ENCODE measurements at places on chromosomes 11 and 22.

GRCh38 chr11:8025816-8026215, 38.7 kb downstream of the EIF3F start:
- no peak for DNase-seq

DNA sequence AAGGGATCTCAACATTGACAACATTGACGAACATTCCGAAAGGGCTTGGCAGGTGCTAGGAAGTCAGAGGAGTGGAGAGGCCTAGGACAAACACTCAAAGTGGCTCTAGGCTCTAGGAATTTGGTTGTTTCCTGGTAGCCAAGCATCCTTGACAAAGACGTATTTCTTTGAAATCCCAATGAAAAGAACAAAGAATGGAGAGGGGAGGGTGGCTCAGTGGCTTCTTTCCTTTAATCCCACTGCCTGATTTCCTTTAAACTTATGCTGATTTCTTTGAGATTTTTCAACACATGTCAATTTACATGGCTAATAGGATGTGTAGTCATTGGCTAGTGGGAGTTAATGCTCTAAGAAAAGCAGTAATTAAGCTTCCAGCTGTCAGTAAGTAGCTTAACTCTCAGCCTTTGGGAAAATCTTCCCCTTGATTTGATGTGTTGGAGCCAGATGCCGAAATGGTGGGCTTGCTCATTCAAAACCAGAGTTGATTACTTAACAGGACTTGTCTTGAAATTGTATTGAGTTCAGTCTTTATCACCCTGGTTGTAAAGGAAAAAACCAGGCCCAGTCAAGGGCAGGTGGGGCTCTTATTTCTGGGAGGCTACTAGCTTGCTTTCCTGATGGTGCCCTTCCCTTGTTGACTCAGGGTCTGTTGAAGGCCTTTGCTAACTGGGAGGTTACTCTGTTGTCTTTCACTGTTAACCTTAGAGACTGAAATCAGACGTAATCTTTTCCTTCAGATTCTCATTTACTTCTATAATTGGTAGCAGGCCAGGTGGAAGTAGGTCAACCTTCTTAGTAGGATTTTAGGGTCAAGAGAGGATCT, 44.6 kb upstream of the SORL1-AS1 start:
- no peak for DNase-seq

DNA sequence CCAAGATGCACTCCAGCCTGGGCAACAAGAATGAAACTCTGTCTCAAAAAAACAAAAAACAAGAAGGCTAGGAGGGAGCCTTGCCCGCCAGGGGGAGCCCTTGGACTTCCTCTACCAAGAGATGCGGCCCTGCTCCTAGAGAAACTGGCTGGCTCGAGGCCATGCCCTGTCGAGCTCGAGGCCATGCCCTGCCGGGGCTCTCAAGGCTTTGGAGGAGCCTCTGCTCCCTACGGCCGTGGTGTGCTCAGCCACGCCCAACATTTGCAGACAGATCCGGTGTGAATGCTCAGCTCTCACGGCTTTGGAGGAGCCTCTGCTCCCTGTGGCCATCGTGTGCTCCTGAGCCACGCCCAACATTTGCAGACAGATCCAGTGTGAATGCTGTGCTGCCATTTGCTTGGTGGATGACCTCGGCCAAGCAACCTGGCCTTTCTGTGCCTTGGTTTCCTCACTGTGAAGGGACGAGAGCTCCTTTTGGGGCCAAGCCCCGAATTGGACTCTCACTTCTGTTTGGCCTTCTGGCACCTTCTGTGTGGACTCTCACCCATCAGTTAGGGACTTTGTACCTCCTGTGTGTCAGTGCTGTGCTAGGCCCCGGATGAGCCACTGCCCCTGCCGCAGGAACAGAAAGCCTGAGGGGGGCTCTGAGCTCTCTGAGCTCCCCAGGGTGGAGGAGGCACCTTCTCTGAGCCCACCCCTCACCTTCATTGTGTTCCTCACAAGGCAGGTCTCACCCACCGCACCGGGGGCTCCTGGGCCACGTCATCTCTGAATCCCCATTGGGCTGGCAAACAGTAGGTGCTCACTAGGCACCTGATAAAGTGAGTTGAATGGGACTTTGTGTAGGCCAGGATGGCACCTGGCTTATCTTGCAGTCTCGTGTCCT, 14.1 kb downstream of the C11orf24 start:
- DNase-seq, result peak; percentile 87

DNA sequence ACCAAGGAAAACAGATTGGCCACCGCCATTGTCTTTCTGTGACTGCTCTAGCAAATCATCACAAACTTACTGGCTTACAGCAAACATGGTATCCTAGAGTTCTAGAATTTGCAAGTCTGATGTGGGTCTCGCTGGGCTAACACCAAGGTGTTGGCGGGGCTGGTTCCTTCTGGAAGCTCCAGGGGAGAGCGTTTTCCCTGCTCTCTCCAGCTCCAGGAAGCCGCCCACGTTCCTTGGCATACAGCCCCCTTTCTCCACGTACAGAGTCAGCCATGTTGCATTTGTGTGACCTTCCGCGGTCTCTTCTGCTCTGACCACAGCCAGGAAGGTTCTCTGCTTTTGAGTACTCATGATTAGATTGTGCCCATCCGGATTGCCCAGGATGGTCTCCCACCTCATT, 27.5 kb downstream of the TBC1D22A start:
- no peak for DNase-seq

DNA sequence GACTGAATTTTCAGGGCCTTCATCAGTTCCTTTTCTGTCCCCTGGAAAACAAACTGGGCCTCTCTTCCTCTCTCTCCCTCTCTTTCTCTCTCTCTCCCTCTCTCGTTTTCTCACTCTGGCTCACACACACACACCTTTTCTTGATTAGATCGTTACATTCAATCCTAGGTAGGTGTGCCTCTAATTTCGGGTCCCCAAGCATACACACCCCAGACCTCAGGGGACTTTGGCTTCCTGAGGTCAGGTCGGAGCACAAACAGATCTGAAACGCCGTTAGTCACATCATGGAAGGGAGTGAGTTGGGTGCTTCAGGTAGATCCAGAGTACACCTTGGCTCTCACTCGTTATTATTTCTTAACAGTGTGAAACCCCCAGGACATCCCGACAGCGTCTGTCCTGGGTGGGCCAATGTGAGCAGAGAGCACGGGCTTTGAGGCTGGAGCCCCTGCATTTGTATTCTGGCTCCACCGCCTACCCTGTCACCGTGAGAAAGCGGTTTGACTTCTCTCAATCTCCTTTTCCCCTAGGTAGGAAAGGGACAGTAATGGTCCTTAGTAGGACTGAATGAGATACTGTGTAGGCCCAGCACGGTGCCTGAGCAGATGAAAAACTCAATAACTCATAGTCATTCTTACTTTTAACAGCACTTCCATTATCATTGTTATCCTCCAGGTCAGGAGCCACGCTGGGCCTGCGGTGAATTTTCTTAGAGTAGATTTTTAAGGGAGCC, 37.3 kb upstream of the POU2AF1 start:
- DNase-seq, result no peak

DNA sequence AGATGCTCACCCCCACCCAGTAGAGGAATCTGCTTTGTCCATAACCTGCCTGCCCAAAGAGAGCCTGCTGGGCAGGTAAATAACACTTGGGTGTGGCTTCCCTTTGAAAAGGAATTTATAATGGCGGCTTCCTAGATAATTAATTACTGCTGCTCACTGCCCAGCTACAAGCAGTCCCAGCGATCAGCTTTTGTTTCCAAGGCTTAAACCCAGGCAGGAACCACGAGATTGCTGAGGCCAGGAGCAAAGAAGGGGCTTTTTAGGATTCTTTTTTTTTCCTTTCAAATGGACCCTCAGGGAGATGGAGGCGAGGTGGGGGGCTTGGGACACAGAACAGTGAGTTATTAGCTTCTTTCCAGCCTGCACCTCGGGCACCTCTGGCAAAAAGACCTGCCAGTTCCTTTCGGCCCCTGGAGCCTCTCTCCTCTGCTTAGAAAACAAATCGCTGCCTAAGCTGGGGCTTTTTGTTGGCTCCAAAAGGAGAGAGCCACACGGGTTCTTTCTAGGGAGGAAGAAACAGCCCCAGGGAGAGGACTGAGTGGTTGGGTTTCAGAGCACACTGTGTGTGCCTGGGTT, 107.2 kb downstream of the TSPAN18 start:
- DNase-seq, result no peak

DNA sequence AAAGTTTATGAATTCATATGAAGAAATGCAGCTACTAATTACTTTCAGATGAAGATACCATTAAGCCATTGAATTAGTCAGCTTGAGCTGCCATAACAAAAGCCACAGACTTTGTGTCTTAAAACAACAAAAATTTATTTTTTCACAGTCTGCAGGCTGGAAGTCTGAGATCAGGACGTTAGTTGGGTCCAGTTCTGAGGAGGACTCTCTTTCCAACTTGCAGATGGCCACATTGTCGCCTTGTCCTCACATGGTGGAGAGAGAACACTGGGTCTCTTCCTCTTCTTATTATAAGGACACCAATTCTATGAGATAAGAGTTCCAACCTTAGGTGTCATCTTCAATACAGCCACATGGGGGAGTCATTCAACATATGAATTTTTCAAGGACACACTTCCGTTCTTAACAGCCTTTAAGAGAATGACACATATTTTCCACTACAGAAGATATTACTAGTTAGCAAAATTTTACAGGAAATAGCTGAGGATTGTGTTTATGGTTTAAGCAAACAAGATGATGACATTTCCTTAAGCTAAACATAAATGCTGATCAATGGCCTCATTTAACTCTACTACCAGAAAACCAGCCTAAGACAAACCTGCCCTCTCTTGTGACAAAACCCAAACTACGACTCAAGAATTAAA, 56.0 kb downstream of the DCUN1D5 start:
- no peak for DNase-seq

- no peak for DNase-seq
Measured at GRCh38 chr11:45209891-45210699, 63.7 kb downstream of the PRDM11 start.

DNA sequence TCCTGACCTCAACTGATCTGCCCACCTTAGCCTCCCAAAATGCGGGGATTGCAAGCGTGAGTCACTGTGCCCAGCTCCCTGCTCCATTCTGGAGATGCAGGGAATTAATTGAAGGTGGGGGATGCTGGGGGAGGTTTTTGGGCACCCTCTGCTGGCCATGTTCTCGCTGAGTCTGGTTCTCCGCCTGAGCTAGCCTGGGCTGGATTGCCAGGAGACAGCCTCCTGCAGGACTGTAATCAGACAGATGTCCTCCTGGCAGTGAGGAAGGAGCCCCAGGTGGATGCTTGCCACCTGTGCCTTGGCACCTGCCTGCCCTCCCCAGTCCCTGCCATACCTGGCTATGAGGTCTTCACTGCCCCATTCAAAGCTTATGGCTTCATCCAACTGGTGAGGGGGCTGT, 5.4 kb downstream of the MTFP1 start:
- no peak for DNase-seq

DNA sequence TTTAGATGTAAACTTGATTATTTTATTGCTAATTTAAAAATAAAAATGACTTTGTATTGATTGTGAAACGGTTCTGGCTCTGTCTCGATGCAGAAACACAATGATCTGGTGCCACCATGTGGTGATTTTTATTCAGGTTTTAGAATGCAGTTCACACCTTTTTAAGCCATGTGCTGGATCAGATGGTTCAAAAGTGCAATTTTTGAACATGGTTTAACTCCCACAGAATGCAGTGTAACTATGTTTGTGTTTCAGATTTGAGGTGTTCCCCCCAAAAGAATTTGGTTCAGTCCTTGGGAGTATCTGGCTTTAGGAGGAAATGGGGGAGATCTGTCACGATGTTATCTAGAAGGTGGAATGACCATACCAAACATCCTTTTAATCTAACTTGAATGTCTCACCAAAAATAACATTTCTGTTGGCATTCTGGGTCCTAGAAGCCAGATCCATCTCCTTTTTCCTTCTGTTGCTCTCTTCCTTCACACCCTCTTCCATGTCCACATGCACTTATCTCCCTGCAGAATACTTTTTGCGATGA, 7.9 kb downstream of the MRPL16 start:
- no peak for DNase-seq

GRCh38 chr11:63907808-63908530, 9.0 kb downstream of the RCOR2 start:
- DNase-seq, result no peak
